ENCODE measurements at places on chromosomes 5 and 9.

- DNase-seq = no peak
Measured at GRCh38 chr5:54388409-54388808, 67.1 kb upstream of the HSPB3 start.

DNA sequence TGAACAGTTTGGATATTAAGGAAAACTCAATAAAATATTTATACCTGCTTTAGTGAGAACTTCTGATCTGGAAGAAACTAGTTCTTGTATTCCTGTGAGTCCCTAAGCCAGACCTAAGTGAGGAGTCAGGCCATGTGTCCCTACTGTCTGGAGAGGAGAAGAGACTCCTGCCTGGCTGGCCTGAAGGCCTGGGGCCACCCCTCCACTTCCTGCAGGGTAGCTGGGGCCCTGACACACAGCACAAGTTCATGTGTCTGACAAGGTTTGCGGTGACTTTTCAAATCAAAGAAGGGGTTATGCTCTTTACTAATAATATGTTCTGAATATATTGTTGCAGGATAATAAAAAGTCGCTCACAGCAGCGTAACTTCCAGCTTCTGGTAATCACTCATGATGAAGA is 16.1 kb upstream of the IL13 start:
- no peak for DNase-seq

DNA sequence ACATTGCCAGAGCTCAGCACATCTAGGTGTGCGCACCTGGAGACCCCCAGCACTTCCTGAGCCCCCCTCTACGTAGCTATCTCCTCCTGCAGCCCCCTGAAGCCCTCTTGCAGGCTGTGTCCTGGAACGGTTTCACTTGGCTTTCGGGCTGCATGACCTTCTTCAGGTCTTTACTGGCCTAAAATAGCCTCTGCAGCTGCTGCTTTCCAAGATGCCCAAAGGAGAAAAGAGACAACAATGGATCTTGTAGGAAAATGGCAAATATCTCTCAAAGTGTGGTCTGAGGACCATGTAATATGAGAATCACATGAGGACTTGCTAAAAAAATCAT is 6.6 kb upstream of the ERMP1 start:
- no peak for DNase-seq

GRCh38 chr5:52481201-52481600 is 306.5 kb upstream of the ITGA1 start:
- no peak for DNase-seq

GRCh38 chr9:113227436-113227835 is 6.1 kb downstream of the SLC31A1 start:
- DNase-seq = no peak

DNA sequence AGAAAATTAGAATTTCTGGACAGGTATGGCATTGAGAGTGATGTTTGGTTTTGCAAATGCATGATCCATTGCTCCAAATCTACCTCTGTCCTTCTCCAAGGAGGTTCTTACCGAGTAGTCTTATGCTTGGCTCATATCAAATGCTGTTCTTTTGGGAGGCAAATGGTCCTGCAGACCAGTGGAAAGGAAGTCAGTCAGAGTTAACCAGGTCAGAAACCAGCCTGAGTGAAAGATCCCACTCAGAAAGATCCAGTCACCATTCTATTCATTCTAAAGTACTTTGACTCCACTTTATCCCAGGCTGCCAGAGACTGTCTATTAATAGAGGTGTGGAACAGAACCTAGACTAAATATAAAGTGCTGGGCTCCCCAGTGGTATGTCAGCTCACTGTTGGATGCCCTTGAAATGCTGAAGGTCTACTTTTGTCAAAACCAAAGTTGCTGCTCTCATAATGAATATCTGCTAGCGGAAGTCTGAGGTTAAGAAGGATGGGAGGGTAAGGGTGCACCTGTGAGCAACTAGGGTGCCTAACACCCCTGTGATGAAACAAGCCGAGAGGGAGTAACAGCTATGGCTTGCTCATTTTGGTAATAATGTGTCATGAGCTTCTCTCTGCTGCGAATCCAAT is 302.2 kb downstream of the ZNF608 start:
- no peak for DNase-seq

GRCh38 chr9:95813923-95814322 is 61.6 kb upstream of the ERCC6L2 start:
- DNase-seq = no peak

- no peak for DNase-seq
Measured at GRCh38 chr5:145791866-145792265, 43.3 kb downstream of the PRELID2 start.

- no peak for DNase-seq
Measured at GRCh38 chr9:129161534-129161837, 16.6 kb downstream of the IER5L start.

Measured in stimulated activated CD4-positive, alpha-beta T cell treated with anti-CD3 and anti-CD28 coated beads, Interleukin-12 subunit alpha, Interleukin-12 subunit beta, amount 100 ng/mL, for 48 hours (primary cell).